ENCODE measurements at places on chromosomes 2 and 18.

DNA sequence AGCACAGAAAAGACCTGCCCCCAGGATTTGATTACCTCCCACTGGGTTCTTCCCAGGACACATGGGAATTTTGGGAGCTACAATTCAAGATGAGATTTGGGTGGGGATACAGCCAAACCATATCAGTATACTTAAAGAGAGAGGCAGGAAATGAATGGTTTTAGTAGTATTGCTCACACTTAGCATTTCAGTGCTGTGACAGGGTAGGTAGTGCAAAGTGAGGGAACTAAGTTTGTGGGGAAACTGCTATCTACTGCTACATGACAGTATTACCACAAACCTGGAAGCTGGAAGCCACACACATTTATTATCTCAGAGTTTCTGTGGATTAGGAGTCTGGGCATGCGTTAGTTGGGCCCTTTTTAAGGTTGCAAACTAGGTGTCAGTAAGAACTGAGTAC is 450.7 kb downstream of the LPIN1 start:
- DNase-seq: no peak
- H3K4me1 ChIP-seq: peaks cover 4% of the 10 kb centered on the region

DNA sequence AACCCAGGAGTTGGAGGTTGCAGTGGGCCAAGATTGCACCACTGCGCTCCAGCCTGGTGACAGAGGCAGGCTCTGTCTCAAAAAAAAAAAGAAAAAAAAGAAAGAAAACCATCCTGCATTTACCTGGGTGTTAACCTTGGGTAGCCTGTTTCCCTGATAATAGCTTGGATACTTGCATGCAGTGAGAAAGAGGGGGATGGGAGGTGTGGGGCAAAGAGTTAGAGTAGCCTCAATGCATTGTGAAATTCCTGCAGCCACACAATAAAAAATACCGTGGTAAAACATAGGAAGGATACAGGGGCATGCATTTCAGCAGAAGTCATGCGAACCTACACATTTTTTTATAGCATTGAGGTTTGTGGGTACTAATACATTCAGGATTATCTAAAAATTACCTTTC is 76.6 kb upstream of the ZNF516 start:
- no peak overlapping the region for H3K27ac ChIP-seq
- H3K27me3 ChIP-seq: no peaks in the 10 kb centered on the region
- no peak overlapping the region for H3K4me3 ChIP-seq
- no peaks in the 10 kb centered on the region for H3K36me3 ChIP-seq

DNA sequence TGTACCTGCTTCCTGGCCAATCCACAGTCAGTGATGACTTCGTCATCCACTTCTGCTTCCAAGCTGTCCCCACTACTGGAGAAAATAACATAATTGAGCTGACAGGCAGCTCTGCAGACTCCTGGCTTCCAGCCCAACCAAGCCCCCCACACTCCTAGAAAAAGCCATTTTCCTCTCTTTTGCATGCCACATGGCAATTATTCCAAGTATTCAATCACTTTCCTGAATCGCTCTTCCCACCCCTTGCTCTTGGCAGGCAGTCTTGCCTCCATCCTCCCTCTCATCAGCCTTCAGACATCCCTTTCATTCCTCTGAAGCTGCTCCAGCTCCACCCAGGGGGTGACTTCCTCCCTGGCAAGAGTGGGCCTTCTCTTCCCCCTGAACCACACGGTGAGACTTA is 14.3 kb upstream of the ST8SIA5 start:
- H3K27me3 ChIP-seq: no peaks in the 10 kb centered on the region
- no peaks in the 10 kb centered on the region for H3K36me3 ChIP-seq

- peaks cover 10% of the 10 kb centered on the region for H3K27me3 ChIP-seq
- no peak for DNase-seq
- H3K4me1 ChIP-seq: peaks cover 21% of the 10 kb centered on the region
- no peak overlapping the region for H3K27ac ChIP-seq
- H3K4me3 ChIP-seq: peak overlapping the region; percentile 19
- no peaks in the 10 kb centered on the region for H3K36me3 ChIP-seq
These were observed 4.2 kb downstream of the MEIS1 start for GRCh38 chr2:66438891-66439811.

GRCh38 chr18:58113337-58113736 is 69.3 kb downstream of the NEDD4L start:
- H3K27me3 ChIP-seq: no peaks in the 10 kb centered on the region
- no peaks in the 10 kb centered on the region for H3K4me1 ChIP-seq
- no peak for DNase-seq
- H3K4me3 ChIP-seq: no peak overlapping the region

DNA sequence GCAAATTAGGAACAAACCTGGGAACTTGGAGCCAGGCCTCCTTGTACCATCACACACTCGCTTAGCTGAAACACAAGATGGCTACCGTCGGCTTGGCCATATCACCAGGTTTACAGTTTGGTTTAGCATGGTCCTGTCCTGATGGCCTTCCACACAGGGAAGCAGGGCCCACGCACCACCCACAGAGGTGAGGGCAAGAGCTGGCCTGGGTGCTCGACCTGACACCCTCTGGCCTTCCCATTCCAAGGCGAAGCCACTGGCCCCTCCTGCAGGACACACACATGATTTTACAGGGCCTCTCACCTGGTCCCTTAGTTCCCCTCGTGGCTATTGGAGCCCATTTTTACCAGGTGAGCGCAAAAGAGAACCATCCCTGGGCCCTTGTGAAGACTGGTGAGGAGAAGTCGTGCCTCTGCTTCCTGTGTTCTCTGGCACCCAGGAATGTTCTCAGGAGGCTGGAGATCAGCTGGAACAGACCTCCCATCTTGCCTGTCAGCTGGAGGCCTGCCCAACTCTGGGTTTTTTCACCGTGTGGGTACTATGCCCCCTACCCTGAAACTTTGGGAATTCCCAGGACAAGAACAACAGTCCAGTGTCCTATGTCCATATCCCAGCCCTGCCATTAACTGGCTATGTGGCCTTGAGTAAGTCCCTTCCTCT is 53.0 kb upstream of the FOSL2 start:
- no peak for DNase-seq
- no peaks in the 10 kb centered on the region for H3K36me3 ChIP-seq
- no peaks in the 10 kb centered on the region for H3K27me3 ChIP-seq
- H3K27ac ChIP-seq: no peak overlapping the region

DNA sequence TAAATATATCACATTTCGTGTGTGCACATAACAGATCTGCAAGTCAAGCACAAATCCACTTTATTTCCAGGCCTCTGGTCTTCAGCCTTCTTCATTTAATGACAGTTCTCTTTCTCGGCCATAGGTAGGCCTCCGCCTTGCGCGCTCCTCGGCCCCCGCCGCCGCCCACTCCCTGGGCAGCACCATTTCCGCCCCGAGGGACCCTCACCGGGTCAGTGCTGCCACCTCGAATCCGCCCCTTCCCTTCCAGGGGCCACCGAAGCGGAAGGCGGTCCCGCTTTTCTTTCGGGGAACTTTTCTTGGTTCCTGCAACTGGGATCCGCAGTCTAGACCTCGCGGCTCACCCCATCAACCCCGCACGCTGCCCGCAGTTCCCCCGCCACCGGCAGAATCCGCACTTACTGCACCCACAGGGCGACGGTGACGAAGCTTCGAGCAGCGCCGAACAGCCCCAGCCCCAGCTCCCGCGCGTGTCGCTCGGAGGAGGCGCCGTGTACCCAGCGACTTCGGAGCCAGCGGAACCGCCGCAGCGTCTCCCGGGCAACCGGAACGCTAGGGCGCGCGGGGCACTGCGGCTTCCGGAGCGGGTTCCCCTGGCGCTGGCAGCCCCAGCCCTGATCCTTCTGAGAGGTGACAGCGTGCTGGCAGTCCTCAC is at the start of gene CDKL4:
CDKL4 (minus strand) TSS at position 502 of the 655 bp plus-strand sequence.
- H3K4me1 ChIP-seq: peaks cover 7% of the 10 kb centered on the region
- peak; percentile 27 for DNase-seq
- peak within 1 kb of the TSS; percentile 33 for H3K4me3 ChIP-seq
- no peaks in the 10 kb centered on the region for H3K27me3 ChIP-seq
- H3K27ac ChIP-seq: peak within 1 kb of the TSS; percentile 15
- no peaks in the 10 kb centered on the region for H3K36me3 ChIP-seq

- peaks cover 4% of the 10 kb centered on the region for H3K36me3 ChIP-seq
- H3K27ac ChIP-seq: no peak overlapping the region
- H3K4me3 ChIP-seq: no peak overlapping the region
- no peaks in the 10 kb centered on the region for H3K4me1 ChIP-seq
- no peak for DNase-seq
These were observed 25.6 kb upstream of the ZC3H15 start for GRCh38 chr2:186460465-186460864.

DNA sequence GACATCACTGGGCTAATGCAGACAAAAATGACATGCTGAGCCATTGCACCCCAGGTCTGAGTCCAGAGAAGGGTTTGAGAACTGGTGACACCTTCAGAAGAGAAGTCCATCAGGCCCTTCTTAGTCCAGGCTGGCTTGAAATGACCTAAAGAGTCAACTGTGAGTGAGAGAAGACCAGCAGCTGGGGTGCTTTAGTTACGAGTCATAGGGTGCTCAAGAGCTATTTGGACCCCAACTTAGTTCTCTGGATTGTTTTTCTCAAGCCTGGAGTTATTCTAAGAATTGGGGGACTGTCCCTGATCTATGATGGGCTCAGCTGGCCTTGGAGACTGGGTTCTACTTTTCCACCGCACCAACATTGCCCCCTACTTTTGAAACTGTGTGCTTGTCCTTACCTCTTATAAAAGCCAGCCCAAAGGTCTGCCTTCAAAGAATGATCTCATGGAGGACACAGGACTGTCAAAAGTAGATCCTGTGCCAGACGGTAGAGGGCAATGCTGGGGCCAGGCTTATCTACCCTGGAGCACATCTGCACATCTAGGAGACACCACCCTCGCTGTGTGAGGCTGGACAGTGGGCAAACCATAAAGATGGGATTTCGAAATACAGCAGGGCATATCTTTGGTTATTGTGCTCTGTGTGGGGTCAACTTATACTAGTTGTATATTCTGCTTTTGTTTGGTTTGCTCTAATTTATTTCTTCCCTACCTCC is 333.0 kb upstream of the SLC14A2 start:
- no peaks in the 10 kb centered on the region for H3K4me1 ChIP-seq
- no peaks in the 10 kb centered on the region for H3K27me3 ChIP-seq
- no peak for DNase-seq
- no peaks in the 10 kb centered on the region for H3K36me3 ChIP-seq
- no peak overlapping the region for H3K27ac ChIP-seq
- no peak overlapping the region for H3K4me3 ChIP-seq

- no peak overlapping the region for H3K27ac ChIP-seq
- no peak for DNase-seq
- H3K4me1 ChIP-seq: no peaks in the 10 kb centered on the region
- H3K27me3 ChIP-seq: no peaks in the 10 kb centered on the region
- H3K4me3 ChIP-seq: no peak overlapping the region
- no peaks in the 10 kb centered on the region for H3K36me3 ChIP-seq
These were observed 376.1 kb downstream of the XIRP2 start for GRCh38 chr2:167264380-167264779.

GRCh38 chr2:56297671-56298070 is 113.9 kb downstream of the CCDC85A start:
- H3K36me3 ChIP-seq: no peaks in the 10 kb centered on the region
- H3K27me3 ChIP-seq: no peaks in the 10 kb centered on the region
- DNase-seq: no peak

DNA sequence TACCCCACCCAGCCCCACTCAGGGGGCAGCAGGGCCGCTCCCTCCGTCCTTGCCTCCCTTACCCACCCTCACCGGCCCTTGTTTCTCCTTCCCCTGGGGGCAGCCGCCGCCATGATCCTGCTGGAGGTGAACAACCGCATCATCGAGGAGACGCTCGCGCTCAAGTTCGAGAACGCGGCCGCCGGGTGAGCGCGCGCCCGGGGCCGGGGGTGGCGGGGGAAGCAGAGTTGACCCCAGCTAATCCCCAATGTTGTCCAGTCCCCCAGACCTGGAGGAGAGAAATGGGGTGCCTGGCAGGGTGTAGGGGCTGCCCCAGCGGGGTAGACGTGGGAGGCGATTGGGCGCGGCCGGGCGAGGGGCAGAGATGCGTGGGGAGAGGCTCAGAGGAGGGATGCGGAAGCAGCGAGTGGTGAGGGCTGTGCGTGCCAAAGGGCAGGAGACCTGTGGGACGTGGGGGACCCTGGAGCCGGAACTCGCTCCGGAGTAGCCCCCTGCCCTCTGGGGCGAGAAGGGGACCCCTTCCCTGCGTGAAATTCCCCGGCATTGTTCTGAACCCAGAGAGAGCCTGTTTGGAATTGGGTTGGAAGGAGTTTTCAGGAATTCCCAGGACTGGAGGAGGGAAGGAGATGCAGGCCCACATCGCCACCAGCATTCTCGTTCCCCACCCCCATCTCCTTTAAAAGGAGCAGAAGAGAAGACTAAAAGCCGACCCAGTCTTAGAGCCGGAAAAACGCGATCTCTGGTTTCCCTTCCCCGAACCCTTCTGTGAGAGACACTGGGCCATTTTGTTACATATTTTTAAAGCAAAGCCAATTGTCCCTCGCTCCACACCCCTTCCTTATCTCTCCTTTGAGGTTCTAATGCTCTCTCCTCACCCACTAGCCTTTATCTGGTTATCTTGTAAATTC is 625 bp downstream of the ARPC2 start:
- H3K27ac ChIP-seq: peak overlapping the region; percentile 100
- peaks cover 13% of the 10 kb centered on the region for H3K36me3 ChIP-seq
- peak overlapping the region; percentile 100 for H3K4me3 ChIP-seq
- peaks cover 39% of the 10 kb centered on the region for H3K4me1 ChIP-seq
- peak; percentile 78 for DNase-seq
- no peaks in the 10 kb centered on the region for H3K27me3 ChIP-seq

- H3K36me3 ChIP-seq: no peaks in the 10 kb centered on the region
- H3K4me3 ChIP-seq: no peak overlapping the region
- H3K27ac ChIP-seq: no peak overlapping the region
- no peak for DNase-seq
- H3K27me3 ChIP-seq: no peaks in the 10 kb centered on the region
These were observed 754.1 kb upstream of the SLC8A1 start for GRCh38 chr2:41206004-41206403.

DNA sequence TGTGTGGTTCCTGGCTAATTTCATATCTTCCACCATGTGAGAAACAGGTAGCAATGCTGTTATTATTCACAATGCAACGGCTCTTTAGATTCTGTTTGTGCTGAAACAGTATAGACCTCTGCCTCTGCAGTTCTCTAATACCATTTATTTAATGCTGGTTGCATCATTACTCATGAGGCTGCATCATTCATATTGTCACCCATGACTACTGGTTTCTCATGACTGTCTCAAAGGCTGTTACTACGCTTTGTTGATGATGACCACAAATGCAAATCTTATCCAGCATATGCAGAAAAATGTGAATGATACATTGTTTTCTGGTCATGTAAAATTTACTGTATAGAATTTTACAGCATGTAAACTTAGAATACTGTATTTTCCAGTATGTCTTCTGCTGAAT is 22.5 kb downstream of the CAVIN2 start:
- H3K27me3 ChIP-seq: no peaks in the 10 kb centered on the region
- H3K4me1 ChIP-seq: no peaks in the 10 kb centered on the region
- DNase-seq: no peak
- H3K4me3 ChIP-seq: no peak overlapping the region
- no peaks in the 10 kb centered on the region for H3K36me3 ChIP-seq
- no peak overlapping the region for H3K27ac ChIP-seq

GRCh38 chr2:49111006-49111405 is 43.3 kb downstream of the FSHR start:
- no peak overlapping the region for H3K27ac ChIP-seq
- no peaks in the 10 kb centered on the region for H3K36me3 ChIP-seq
- H3K4me1 ChIP-seq: no peaks in the 10 kb centered on the region
- no peak for DNase-seq

- H3K4me3 ChIP-seq: no peak overlapping the region
- H3K36me3 ChIP-seq: no peaks in the 10 kb centered on the region
- no peaks in the 10 kb centered on the region for H3K27me3 ChIP-seq
- no peak overlapping the region for H3K27ac ChIP-seq
These were observed 104.2 kb downstream of the CLIP4 start for GRCh38 chr2:29219374-29219773.
